ENCODE measurements at places on chromosomes 5 and 9.

- no peak for DNase-seq
These were observed 35.1 kb downstream of the TDRD7 start for GRCh38 chr9:97447001-97447400.

- DNase-seq: no peak
These were observed 469.6 kb downstream of the GADD45G start for GRCh38 chr9:90074316-90074962.

GRCh38 chr9:27353474-27354229, 56.7 kb upstream of the EQTN start:
- DNase-seq: no peak

- no peak for DNase-seq
These were observed 71.2 kb upstream of the ABCA1 start for GRCh38 chr9:104999136-104999535.

DNA sequence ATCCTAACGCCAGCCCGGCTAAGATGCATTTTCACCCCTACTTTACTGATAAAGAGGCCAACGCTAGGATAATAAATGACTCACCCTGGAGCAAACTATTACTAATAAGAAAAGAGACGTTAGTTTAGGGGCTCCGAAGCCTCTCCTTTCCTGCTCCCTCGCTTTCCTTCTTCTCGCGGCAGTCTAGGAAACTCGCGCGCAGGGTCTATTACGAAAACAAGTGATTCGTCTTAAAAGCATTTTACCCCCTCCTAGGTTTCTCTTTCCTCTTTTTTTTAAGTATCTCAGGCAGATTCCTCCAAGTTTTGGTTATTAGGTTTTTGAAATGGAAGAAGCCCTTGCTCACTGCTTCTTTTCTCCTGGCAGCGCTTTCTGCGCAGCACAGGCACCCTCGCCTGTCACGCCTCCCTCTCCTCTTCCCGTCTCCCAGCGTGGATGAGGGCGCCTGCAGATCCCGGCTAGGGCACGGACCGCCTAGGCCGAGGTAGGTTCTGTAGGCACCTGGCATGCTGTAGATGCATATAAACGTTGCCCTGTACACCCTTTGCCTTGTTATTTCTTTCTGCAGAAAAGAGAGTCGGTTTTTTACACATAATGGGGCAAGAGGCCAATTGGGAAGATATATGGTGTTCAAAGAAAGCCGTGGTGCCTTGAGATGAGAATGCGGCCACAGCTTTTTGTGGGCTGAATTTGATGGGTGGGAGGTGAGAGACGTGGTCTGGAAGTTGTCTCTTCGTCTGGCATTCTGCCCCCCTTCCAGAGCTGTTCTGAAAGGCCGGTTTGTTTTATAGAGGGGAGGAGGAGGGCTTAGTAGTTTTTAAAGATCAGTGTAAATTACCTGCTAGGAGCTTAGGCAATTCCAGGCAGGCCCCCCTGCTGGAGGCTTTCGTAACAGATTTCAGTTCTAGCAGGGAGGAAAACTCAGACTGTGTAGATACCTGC, 983 bp downstream of the GCNT1 start:
- DNase-seq: peak; percentile 89

DNA sequence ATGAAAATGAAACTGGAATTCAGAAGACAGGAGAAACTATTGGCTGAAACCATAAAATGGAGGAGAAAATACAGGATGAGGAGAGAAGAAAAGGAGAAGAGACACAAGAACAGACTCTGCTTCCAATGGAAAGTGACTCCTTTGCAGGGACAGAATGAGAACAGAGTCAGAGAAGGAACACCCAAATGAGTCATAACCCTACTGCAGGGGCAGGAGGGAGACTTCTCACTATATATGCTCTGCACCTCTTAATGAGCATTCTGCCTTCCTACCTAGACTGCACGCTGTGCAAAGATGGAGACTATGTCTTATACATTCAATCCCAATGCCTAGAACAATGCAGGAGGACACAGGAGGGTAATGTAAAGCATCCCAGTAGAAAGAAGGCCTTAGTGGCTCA, 2.1 kb downstream of the SAXO1 start:
- peak; percentile 89 for DNase-seq

GRCh38 chr5:12911156-12911555, 1006.9 kb upstream of the CTNND2 start:
- DNase-seq: no peak

- no peak for DNase-seq
These were observed 18.3 kb downstream of the MARCHF3 start for GRCh38 chr5:127011961-127012644.

DNA sequence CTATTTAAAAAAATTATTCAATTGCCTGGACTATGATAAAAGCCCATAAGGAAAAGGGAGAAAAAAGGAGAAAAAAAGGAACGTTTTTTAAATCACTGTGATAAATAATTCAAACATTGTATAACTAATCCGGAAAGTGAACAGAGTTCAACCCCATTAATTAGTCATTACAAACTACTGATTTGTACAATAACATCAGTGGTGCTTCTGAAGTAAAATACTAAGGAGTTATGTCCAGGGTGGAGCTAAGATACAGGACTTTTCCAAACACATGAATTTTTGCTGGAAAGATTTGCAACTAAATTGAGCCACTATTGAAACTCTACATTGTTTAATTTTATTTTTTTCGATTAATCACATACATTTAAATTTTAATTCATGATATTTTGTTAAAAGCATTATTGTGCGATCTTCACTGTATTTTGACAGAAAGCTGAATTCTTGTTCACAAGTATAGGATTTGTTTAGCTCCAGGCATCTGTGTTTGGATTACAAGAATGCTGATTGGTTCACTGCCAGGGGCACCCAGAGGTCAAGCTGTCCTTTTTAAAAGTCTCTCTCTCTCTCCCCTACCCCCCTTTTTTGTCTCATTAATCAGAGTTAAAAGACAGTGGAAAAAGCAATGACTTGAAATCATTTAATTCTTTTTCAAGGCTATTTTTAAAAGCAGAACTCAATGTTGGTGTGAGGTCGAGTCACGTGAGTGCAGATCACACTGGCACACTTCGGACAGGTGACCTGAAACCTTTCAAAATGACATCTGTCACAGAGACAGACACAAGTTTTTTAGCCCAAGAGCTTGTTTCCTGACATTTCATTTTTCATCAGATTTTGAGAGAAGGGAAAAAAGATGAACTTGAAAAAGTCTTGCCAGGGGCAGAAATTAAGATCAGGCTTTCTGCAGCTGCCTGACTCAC, 387.3 kb downstream of the NR2F1-AS1 start:
- no peak for DNase-seq

GRCh38 chr5:71924325-71924724, 182.9 kb upstream of the MAP1B start:
- no peak for DNase-seq

- no peak for DNase-seq
These were observed 750.0 kb upstream of the ZNF608 start for GRCh38 chr5:125496393-125496792.

- DNase-seq: no peak
These were observed 264.2 kb downstream of the TMEM38B start for GRCh38 chr9:105958587-105958986.

- DNase-seq: peak; percentile 94
These were observed 784 bp downstream of the NLN start for GRCh38 chr5:65722575-65723403.

- DNase-seq: no peak
These were observed 55.7 kb downstream of the ARL15 start for GRCh38 chr5:54254482-54255198.

- DNase-seq: no peak
These were observed 201.9 kb upstream of the ISL1 start for GRCh38 chr5:51181208-51181894.

DNA sequence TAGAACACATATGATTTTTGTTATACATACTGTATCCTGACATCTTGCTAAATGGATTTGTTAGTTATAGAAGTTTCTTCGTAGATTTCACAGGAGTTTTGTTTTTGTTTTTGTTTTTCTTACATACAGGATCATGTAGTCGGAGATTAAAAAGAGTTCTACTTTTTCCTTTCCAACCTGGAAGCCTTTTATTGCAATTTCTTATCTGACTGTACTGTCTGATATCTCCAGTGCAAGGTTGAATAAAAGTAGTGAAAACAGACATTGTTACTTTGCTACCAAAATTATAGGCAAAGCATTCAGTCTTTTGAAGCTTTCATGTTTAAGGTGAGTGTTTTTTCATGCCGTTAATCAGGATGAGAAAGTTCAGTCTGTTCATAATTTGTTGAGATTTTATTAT, 117.4 kb upstream of the PRSS3 start:
- DNase-seq: no peak

GRCh38 chr5:78979909-78980308, 5.2 kb downstream of the ARSB start:
- DNase-seq: no peak

DNA sequence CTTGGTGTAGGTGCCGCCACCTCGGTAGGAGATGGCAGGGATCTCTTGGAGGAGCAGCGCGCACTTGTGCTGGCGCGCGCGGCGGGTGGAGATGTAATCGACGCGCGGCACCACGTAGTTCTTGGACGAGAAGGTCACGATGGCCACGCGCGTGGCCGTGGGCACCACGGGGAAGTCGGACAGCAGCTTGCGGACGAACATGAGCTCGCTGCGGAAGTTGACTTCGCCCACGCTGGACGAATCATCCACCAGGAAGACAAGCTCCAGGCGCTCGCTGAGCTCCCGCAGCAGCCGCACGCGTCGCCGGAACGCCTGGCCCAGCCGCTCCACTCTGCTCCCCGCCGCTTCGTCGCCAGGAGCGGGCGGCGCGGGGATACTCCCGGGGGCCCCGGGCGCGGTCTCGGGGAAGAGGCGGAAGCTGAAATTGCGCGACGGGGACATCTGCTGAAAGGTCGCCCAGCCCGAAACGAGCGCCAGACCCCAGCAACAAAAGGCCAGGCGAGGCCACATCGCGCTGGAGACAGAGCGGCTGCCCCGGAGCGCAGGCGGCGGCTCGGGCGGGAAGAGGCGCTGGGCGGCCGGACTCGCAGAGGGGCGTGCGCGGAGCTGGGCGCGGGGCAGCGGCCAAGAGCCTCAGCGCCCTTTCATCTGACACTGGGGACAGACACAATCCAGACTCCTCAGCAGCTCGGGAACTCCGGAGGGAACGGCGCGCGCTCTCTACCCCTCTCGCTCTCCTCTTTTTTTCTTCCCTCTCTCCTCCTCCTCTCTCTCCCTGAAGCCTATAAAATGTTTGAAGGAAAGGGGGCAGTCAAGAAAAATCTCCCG, at the start of gene SVEP1:
SVEP1 (minus strand) TSS at position 708 of the 828 bp plus-strand sequence; CDS start at position 510, 198 bp downstream.
- peak; percentile 84 for DNase-seq

DNA sequence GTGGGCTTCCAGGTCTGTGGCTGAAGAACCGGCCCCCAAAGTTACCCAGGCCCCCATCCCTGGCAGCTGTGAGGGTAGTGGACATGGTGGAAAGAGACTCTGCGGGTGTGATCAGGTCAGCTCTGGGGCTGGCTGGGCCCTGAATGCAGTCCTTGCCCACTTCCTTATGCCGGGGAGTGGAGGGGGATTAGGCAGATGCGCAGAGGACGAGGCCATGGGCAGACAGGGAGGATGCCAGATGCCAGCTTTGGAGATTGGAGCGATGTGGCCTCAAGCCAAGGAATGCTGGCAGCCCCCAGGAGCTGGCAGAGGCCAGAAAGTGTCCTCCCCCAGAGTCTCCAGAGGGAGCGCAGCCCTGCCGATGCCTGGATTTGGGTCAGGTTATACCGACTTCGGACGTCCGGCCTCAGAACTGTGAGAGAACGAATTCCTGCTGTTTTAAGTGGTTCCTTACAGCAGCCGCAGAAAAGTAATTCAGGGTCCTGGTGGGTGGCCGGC, 69.8 kb downstream of the ADAMTS2 start:
- DNase-seq: peak; percentile 84

DNA sequence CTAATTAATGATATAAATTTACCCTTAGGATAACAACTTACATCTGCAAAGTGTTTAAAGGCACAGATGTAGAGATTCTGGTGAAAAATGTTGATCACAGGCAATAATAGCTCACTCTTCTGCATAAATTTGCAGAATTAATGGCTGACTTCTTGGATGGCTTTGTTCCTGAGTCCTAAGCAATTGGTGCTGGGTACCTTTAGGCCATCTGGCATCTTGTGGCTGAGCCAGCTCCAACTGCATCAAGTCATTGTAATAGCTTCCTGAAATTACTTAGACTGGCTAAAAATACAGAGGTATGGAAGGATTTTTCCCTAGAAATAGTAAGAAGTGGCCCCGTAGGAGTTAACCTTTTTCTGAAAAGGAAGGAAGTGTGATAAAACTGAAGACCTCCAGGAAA, 118.3 kb upstream of the MINAR2 start:
- DNase-seq: no peak

DNA sequence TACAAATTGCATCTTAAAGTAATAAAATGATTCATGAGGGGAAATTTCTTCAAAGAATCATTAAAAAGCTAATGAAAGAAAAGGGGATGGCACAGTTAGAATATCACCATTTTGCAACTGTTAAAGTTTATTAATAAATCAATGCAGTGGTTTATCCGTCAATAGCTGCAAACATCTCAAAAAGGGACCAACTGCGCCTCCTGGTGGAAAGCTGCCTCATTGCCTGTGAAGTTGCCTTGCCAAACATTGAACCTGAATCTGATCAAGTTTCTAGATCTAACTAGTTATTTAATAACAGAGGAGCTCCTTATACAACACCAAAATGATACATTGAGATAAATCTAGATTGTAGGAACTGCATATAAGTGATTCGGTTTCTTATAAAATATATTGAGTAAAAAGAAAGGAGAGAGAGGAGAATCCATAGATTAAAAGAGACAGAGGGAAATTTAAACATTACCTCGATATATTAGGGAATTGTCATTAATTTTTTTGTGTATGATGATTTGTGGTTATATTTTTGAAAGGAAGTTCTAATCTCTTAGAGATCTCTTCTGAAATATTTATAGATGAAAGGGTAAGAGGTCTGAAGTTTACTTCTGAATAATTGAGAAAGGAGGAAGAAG, 6.9 kb upstream of the NDUFB6 start:
- DNase-seq: no peak

GRCh38 chr5:36734422-36734821, 128.0 kb downstream of the SLC1A3 start:
- DNase-seq: no peak

DNA sequence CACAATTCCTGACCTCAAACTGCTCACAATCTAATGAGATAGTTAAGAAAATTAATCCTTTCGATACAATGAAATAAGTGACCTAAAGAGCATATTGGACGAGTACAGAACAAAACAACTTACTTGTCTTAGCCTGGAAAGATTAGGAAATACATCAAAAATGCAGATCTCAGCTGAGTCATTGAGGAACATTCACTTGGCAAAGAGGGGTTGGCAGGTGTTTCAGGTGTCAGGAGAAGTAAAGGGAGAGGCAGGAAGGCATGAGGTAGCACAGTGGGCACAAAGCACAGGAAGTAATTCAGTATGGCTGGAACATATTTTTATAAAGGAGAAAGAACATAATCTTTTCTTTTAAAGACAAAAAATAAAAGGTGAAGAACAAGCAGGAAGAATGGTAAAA, 628.8 kb upstream of the RGMB start:
- DNase-seq: no peak

GRCh38 chr9:98175762-98176161, 16.7 kb downstream of the CORO2A start:
- no peak for DNase-seq

- DNase-seq: no peak
These were observed 58.0 kb upstream of the FBN2 start for GRCh38 chr5:128596071-128596470.

GRCh38 chr5:63233361-63233760, 654.7 kb downstream of the LRRC70 start:
- no peak for DNase-seq

- DNase-seq: no peak
These were observed 17.9 kb downstream of the ADGRD2 start for GRCh38 chr9:124468061-124468740.

- no peak for DNase-seq
These were observed 128.8 kb upstream of the PANK3 start for GRCh38 chr5:168707716-168708695.

Measured in osteoblast (primary cell).